ENCODE measurements at places on chromosomes 12 and 14. TPM values are rescaled to one million over a fixed set of nuclear protein-coding genes. Genes with fewer than 3 reads are reported as not detected.
A peak's percentile ranks its signal among the peaks of the same experiment; 100 is the strongest.

DNA sequence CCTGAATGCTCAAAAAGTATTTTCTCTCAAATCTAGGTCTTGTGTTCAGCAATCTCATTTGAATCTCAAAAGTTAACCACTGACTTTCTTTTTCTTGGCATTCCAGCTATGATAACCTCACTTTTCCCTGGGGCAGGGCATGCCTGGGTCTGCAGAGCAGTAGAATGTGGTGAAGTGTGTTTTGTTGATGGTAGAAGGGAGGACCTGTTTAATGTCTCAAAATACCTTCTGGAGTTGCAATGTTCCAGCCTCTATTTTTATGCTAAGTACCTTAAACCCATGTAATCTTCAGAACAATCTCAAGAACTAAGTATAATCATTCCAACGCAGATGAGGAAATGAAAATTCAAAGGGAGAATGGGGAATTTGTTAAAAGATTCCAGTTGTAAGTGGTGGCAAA, 82.1 kb upstream of the FUT8 start:
- H3K27ac ChIP-seq: peak overlapping the region; percentile 28
- no peak for DNase-seq
- peaks cover 25% of the 10 kb centered on the region for H3K4me1 ChIP-seq
- H3K27me3 ChIP-seq: no peaks in the 10 kb centered on the region

DNA sequence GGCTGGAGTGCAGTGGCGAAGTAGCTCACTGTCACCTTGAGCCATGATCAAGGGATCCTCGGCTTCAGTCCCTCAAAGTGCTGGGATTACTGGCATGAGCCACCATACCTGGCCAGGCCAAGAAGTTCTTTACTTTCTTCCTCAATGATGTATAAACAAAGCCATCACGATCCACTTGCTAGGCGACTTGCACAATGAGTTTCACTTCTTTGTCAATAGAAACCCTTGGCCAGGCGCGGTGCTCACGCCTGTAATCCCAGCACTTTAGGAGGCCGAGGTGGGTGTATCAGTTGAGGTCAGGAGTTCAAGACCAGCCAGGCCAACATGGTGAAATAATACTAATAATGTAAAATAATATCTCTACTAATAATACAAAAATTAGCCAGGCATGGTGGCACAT, 14.4 kb upstream of the SPSB2 start:
- H3K27ac ChIP-seq: no peak overlapping the region
- H3K4me3 ChIP-seq: no peak overlapping the region
- no peaks in the 10 kb centered on the region for H3K4me1 ChIP-seq
- H3K27me3 ChIP-seq: no peaks in the 10 kb centered on the region
- no peak for DNase-seq
- no peaks in the 10 kb centered on the region for H3K36me3 ChIP-seq

GRCh38 chr14:24194186-24194872, 912 bp downstream of the TM9SF1 start:
- no peak for DNase-seq
- no peaks in the 10 kb centered on the region for H3K27me3 ChIP-seq
- peaks cover 12% of the 10 kb centered on the region for H3K4me1 ChIP-seq
- H3K36me3 ChIP-seq: no peaks in the 10 kb centered on the region
- H3K27ac ChIP-seq: peak overlapping the region; percentile 96

The SYT1 gene
- 1.3 TPM for total RNA-seq

The DHRS7 gene
- total RNA-seq: 14.6 TPM

The CCDC197 gene
- 5.6 TPM for total RNA-seq

The ABCC9 gene
- total RNA-seq: 2.3 TPM

DNA sequence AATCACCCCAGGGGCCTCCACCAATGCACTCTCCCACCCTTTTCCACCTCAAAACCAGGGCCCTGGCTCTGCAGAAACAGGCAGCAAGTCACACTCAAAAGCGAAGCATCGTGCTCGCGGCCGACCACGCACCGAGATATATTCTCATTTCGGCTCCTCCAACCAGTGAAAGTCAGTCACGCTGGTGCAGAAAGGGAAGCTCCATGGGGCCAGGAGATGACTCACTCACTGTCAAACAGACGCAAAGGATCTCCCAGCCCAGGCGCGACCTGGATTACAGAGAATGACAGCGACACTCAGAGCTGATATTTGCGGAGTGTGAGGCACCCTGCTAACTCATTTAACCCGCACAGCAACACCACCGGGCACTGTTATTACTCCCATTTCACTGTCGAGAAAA, 173.6 kb downstream of the CALM1 start:
- H3K36me3 ChIP-seq: no peaks in the 10 kb centered on the region
- no peak for DNase-seq
- H3K4me3 ChIP-seq: no peak overlapping the region
- no peaks in the 10 kb centered on the region for H3K27me3 ChIP-seq
- H3K27ac ChIP-seq: no peak overlapping the region

DNA sequence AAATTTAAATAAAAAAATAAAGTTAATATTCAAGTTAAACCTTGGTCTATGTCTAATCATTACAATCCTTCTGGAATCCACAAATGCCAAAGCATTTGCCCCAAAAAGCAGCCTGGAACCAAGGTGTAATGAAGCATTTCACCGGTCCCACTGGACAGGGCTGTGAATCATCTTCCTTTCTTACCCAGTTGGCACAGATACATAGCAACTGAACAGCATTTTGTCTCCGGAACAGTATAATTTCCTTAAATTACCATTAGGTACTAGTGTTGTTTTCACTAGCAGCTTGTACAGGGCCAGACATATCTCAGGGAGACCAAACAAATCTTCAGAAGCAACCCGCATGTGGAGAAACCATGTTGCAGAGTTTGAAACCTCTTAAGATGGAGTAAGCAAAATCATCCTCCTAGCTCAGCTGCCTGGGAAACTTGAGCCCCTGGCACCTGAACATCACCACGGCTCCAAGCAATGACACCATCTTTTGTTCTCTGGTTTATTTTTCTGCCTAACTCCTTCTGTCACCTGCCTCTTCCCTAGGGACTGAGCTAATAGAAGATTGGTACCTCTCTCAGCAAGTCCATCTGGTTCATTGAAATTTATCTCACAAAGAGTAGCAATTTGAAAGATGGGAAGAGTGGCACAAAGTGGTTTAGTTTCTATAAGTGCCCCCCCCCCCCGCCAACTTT, 17.9 kb upstream of the MDM1 start:
- H3K27me3 ChIP-seq: no peaks in the 10 kb centered on the region
- DNase-seq: no peak
- H3K4me3 ChIP-seq: no peak overlapping the region

GRCh38 chr14:56918849-56919574, 108.7 kb upstream of the OTX2 start:
- H3K4me3 ChIP-seq: no peak overlapping the region
- no peaks in the 10 kb centered on the region for H3K4me1 ChIP-seq
- H3K27ac ChIP-seq: no peak overlapping the region
- no peaks in the 10 kb centered on the region for H3K27me3 ChIP-seq
- DNase-seq: no peak

DNA sequence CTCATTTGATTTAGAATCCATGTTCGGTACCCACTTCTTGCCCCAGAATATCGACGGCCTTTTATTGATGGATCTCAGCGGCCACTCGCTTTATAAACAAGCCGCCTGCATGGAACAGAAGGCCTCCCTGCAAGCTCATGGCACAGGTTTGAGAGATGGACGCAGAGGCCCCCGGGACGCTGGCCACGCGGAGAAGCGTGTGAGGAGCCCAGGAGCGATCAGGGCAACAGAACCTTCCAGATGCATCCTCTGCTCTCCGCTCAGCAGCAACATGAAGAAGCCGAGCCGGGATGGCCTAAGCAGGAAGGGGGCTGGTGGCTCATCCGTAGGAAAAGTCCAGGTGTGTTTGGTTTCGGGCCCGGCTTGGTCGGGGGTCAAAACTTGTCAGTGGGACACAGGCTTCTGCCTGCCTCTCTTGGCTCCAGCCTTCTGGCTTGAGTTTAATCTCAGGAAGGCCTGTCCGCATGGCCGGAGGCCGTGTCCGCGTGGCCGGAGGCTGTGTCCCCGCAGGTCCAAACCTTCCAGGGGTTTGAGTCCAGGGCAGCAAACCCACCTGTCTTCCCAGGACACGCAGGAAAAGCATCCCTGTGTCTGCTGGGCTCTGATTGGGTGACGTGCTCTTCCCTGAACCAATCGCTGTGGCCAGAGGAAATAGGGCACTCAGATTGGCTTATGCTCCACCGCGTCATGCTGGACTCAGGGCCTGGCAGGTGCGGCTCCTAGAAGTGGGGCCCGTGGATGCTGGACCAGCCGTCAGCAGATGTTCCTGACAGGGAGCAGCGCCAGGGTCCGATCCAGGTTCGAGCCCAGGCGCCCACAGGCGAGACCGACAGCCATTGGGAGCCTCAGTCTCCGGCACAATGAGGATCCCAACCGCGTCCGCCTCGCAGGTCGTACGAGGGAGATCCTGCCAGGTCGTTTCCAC, 65.0 kb downstream of the GALNT9 start:
- H3K27me3 ChIP-seq: no peaks in the 10 kb centered on the region
- H3K4me3 ChIP-seq: no peak overlapping the region
- no peak overlapping the region for H3K27ac ChIP-seq
- no peaks in the 10 kb centered on the region for H3K36me3 ChIP-seq

The FOXM1 gene
- 32.3 TPM for total RNA-seq

GRCh38 chr14:73723406-73723796, 9.2 kb upstream of the PNMA1 start:
- H3K4me1 ChIP-seq: peaks cover 41% of the 10 kb centered on the region
- no peaks in the 10 kb centered on the region for H3K36me3 ChIP-seq
- peak overlapping the region; percentile 22 for H3K27ac ChIP-seq

DNA sequence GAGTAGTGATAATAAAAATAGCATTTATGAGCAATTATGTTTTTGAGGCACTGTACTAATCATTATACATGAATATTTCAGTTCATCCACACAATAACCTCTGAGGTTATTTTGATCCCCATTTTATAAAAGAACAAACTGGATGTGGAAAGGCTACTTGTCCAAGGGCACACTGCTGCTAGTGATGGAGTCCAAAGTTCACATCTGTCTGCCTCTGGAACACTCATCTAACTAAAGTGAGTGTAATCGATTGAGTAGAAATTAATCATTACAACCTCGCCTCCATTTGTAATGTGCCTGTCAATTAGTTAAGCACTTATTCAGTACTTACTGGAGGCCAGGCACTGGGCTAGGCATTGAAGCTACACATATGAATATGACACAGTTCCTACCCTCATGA, 55.4 kb downstream of the TMEM260 start:
- H3K36me3 ChIP-seq: peaks cover 3% of the 10 kb centered on the region
- H3K4me1 ChIP-seq: no peaks in the 10 kb centered on the region
- H3K27me3 ChIP-seq: no peaks in the 10 kb centered on the region
- DNase-seq: no peak

GRCh38 chr12:77572371-77572770, 258.3 kb upstream of the NAV3 start:
- H3K27ac ChIP-seq: no peak overlapping the region
- H3K4me1 ChIP-seq: no peaks in the 10 kb centered on the region
- H3K4me3 ChIP-seq: no peak overlapping the region
- H3K27me3 ChIP-seq: no peaks in the 10 kb centered on the region
- DNase-seq: no peak

- H3K4me3 ChIP-seq: no peak overlapping the region
- no peaks in the 10 kb centered on the region for H3K27me3 ChIP-seq
- H3K4me1 ChIP-seq: peaks cover 2% of the 10 kb centered on the region
- no peak for DNase-seq
- H3K36me3 ChIP-seq: no peaks in the 10 kb centered on the region
Observed at GRCh38 chr12:95181103-95181502, 36.2 kb downstream of the FGD6 start.

The TAS2R30 gene
- 11.1 TPM for total RNA-seq

DNA sequence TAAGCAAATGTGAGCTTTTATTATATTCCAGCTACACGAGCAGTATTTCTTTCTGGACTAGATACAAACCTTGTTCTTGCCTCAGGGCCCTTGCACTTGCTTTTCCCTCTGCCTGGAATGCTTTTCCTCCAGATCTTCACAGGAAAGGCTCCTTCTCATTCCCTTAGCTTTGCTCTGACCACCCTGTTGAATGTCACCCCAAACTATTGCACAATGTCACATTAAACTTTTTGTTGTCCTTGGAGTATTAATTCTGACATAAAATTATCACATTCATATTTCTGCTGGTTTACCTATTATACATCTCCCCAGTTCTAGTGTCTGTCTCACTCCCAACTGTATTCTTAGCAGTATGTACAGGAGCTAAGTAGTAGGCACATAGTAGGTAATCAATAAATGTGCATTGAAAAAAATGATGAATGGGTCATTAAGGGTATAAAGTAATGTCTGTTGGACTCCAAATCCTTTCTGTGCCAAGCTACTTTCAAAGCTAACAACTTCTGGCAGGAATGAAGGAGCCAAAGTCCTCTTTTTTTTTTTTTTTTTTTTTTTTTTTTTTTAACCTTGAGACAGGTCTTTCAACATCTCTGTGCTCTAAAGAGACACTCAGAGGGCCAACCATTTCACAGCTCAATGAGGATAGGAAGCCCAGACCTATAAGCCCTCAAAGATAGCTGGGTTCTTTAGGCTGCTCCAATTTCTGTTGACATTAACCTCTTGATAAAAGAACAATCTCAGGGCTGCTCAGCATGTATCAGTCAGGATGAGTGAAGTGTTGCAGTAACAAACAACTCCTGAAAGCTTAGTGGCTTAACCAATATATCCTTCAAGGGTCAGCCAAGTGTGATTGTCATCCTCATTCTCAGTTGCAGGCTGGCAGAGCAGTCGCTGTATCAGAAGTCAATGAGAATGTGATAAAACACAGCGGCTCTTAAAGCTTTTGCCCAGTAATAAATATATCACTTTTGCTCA, 424.4 kb upstream of the TBX3 start:
- peaks cover 8% of the 10 kb centered on the region for H3K4me1 ChIP-seq
- H3K4me3 ChIP-seq: no peak overlapping the region
- H3K27ac ChIP-seq: no peak overlapping the region

The NR4A1 gene
- total RNA-seq: 55.1 TPM

The IL23A gene
- 8.1 TPM for total RNA-seq

GRCh38 chr14:91149462-91149861, 35.6 kb downstream of the DGLUCY start:
- no peak overlapping the region for H3K27ac ChIP-seq
- no peaks in the 10 kb centered on the region for H3K27me3 ChIP-seq
- peak; percentile 69 for DNase-seq
- no peaks in the 10 kb centered on the region for H3K36me3 ChIP-seq
- no peak overlapping the region for H3K4me3 ChIP-seq

- DNase-seq: no peak
- no peaks in the 10 kb centered on the region for H3K4me1 ChIP-seq
Observed at GRCh38 chr12:90905691-90906370, 49.1 kb downstream of the CCER1 start.

DNA sequence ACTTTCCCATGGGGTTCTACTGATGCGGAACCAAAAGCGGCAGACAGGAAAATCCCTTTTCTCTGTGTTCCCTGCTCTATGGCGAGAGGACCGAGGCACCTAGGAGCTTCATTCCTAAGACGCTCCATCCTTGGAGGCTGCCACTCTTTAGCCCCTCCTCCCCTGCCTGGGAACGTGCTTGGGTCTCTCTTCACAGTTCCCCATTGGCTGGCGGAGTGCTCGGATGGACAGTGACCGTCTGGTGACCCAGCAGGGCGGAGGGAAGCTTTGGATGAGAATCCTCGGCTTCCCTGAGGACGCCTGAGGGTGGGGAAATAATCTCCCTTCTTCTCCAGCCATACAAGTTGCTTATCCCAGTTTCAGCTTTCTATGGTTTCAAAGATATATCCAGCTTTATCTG, 37.3 kb downstream of the KCNA5 start:
- no peaks in the 10 kb centered on the region for H3K27me3 ChIP-seq
- H3K4me3 ChIP-seq: no peak overlapping the region
- no peaks in the 10 kb centered on the region for H3K36me3 ChIP-seq
- H3K4me1 ChIP-seq: no peaks in the 10 kb centered on the region

- no peaks in the 10 kb centered on the region for H3K4me1 ChIP-seq
- no peak overlapping the region for H3K4me3 ChIP-seq
- H3K36me3 ChIP-seq: no peaks in the 10 kb centered on the region
- no peaks in the 10 kb centered on the region for H3K27me3 ChIP-seq
- H3K27ac ChIP-seq: no peak overlapping the region
Observed at GRCh38 chr12:91741932-91742331, 403.7 kb downstream of the BTG1 start.

Measured in testis (tissue), 5 donors.